A549 (cell line): ENCODE measurements at places on chromosomes 2 and 18.

- no peak for DNase-seq
Measured at GRCh38 chr18:28766721-28767120, 589.8 kb upstream of the CDH2 start.

- DNase-seq = peak; percentile 71
Measured at GRCh38 chr2:99559075-99559662, 69.4 kb upstream of the REV1 start.

- DNase-seq = no peak
Measured at GRCh38 chr18:77161383-77161782, 28.8 kb upstream of the MBP start.

DNA sequence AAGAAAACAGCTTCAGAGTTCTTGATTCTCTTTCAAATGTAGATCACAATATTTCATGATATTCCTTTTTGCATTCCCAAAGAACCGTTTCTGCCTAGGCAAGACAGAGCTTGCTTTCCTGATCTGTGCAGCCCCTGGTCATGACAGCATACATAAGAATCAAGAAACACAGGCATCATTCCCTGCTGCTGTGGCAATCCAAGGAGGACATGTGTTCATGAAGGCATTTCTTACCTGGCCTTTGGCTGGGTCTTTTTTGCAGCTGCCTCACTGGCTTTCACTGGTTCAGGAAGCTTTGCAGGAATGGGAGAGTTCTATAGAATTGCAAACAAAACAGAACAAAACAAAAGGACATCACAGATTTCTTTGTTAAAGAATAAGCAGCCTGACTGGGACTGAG is 87.6 kb upstream of the NFU1 start:
- DNase-seq = no peak

DNA sequence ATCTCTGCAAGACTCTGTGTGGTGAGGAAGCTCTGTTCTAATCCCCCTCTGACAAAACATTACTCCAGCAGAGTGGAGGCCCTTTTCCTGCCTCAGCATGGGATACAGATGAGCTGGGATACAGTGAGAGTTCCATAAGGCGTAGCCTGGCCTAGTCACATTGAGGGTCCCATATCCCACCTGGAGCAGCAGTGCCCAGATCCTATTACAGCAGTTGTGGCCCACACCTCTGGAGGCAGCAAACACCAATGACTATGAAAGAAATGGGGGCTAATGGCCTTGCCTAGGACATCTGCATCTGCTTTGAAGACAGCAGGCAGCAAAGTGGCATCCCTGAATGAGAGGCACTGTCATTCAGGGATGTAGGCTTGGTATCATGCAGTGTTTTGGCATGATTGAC is 534.5 kb downstream of the TDRD15 start:
- DNase-seq = no peak

DNA sequence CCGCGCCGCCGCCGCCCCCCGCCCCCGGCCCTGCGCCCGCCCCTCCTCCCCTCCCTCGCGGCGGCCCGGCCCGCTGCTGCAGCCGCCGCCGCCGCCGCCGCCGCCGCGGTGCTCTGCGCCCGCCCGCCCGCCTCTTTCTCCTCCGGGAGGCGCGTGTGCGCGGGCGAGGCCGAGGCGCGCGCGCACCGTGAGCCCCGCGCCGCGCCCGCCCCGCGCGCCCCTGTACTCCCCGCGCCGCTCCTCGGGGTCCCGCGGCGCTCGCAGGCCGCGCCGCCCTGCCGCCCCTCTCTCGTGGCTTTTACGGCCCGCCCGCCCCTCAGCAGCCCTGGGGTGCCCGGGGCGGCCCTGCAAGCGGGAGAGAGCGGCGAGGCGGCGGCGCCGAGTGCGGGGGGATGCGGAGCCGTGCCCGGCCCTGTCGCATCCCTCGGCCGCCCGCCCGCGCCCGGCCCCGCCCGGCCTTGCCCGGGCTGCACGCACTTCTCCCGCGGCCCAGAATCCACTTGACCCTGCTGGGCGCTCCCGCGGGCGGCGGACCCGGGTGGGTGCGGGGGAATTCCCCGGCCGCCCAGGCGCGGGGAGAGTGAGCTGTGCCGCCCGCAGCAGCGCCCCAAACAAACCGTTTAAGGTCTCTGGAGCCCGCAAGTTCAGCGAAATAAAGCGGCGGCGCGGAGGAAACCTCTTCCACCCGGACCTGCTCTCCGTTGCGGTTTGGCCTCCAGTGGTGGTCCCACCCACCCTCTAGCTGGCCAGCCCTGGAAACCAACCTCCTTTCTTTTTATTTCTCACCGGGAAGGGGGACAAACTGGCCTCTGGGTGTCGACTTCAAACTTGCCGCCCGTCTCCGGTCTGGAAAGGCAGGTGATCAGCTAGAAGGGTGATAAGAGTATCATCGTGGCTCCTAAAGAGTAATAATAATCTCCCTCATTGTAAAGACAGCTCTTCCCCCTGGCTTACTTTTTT is 37.4 kb downstream of the AFF3 start:
- no peak for DNase-seq

- no peak for DNase-seq
Measured at GRCh38 chr18:62760403-62760734, 45.0 kb downstream of the PHLPP1 start.

- no peak for DNase-seq
Measured at GRCh38 chr2:101388232-101388631, 929 bp upstream of the CREG2 start.

- no peak for DNase-seq
Measured at GRCh38 chr2:118242216-118242615, 153.9 kb downstream of the INSIG2 start.

DNA sequence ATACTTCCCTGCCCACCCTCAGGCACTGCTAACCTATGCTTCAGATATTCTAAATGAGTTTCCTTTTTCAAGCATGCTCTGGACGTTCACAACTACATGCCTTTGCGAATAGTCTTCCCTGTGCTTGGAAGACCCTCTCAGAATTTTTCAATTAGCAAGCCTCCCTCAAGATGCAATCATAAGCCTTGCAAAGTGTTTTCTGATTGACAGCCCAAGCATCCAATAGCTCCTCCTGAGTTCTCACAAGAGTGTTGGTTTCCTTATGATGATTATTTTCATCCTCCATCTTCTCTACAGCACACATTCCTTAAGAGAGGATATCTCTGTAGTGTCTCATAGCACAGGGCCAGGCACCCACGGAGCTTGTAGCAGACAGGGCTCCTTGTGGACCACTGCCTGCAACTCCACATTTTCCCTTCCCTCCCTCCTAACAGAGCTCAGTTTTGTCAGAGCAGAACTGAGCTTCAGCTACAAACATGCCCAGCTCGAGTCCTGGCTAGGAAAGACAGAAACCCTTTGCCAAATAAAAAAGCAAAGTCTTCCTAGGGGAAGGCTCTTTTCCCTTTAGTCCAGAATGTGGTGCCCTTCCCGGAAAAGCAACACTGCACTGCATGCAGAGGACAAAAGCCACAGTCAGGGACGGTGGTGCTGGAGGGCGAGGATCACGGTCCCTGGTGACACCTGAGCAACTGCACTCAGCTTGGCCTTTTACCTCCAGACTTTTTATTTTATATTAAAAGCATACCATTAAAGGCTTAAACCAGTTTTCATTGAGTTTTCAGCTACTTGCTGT is 819.8 kb upstream of the ID2 start:
- peak; percentile 24 for DNase-seq

GRCh38 chr2:941871-942270 is 8.8 kb upstream of the SNTG2 start:
- DNase-seq = no peak

- DNase-seq = no peak
Measured at GRCh38 chr18:3452750-3453539, 3.0 kb downstream of the TGIF1 start.

- peak; percentile 49 for DNase-seq
Measured at GRCh38 chr2:207530160-207531031, 634 bp downstream of the CREB1 start.

DNA sequence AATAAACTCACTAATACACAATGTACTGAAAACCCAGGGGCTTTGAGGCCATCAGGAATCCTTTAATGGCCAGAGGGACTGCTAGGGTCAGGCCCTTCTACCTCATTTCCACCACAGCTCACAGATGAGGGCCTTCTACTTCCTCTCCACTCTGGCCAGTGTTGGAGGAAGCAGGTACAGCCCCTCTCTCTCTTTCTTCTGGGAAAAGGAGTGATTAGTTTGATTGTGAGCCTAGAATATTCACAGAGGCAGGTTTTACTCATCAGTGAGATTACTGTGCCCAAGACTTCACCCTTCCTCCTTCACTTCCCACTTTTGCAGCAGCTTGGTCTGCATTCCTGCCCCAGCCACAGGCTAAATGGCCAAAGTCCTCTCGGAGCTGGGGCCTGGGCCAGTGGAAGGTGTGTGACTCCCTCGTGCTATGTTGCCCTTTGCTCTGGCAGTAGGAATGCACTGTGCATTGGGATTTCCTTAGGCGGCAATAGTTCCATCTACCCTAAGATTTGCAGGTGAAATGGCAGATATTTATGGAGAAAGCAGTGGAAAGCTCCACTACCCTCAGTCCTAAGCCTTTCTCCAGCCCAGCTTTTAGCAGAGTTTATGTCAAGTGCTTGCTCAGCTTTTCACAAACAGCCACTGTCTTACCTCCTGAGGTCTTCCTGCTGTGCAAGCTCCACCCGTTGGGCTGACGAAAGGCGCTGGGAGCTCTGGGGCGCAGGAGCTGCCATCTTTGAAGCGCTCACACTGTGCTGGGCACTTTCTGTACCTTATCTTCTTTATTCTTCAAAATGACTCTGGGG is 36.2 kb upstream of the YES1 start:
- DNase-seq = no peak

- no peak for DNase-seq
Measured at GRCh38 chr2:174013315-174013751, 48.2 kb upstream of the SP3 start.

DNA sequence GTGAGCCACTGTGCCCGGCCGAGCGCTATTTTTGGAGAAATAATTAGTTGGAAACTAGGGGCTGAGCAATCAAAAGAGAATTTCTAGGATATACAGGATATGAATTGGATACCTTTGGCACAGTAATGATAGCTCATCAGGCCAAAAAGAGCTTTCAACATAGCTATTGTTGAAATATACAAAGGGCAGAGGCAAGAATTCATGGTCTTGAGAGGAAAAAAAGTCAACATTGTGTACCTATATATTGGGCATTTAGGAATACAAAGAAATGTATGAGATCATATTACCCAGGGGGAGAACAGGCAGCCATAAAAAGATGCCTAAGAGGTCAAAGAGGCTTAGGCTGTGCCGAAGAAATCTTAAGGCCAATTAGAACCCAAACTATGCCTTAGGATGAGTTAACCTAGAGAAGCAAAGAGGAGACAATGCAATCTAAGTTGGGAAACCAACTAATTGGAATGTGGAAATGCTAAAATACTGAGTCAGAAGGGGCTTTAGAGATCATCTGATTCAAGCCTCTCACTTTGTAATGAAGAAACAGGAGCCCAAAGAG is 99.0 kb downstream of the RBBP8 start:
- DNase-seq = no peak

DNA sequence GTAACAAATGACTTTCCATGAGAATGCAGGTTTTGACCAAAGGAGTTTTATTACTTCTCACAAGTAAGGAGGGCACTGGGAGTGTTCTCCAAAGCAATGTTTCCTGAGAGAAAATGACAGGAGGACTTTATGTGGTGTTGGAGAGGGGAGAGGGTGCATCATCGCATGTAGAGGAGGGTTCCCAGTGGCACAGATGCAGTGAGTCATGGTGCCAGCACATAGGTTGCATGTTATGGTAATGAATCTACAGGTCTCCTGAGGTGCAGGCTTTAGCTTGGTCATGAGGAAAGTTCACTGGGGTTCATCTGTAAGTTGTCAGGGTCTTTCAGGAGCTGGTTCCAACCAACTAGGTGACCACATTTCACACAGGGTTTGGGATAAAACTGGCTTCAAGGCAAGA is 30.4 kb downstream of the NAT8 start:
- no peak for DNase-seq

GRCh38 chr18:11757084-11757590 is 68.1 kb downstream of the GNAL start:
- no peak for DNase-seq

GRCh38 chr2:36549165-36549574 is 48.8 kb downstream of the FEZ2 start:
- DNase-seq = no peak

DNA sequence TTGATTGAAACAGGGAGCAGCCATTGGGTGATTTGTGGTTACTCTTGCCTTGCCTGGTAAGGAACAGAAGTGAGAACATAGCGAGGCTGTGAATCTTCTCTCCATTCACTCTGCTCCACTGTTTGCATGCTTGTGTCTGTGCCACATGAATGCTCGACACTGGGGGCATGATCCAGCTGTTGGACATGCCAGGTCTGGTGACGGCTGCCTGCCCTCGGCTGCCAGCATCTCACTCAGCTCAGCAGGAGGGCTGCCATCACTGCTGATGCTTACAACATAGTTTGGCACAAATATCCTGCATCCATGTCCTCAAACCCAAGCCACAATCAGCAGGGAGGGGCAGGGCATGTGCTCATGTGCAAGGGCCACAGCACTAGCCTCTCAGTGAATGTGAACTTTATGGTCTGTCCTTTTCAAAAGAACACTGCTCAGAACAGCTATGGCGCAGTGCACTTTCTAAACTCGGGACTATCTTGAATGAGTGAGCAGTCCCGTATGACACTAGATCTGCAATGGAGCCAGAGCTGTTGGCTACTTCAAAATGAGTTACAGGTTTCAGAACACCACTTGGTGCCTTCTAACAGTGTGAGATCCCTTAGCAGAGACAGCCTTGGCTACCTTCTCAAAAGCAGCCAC is 126.3 kb downstream of the NRP2 start:
- DNase-seq = no peak

GRCh38 chr2:18991177-18992168 is 366.9 kb downstream of the OSR1 start:
- peak; percentile 86 for DNase-seq

GRCh38 chr2:182646763-182647498 is 69.1 kb upstream of the DNAJC10 start:
- no peak for DNase-seq

- no peak for DNase-seq
Measured at GRCh38 chr2:81328968-81329367, 1024.4 kb upstream of the LRRTM1 start.

DNA sequence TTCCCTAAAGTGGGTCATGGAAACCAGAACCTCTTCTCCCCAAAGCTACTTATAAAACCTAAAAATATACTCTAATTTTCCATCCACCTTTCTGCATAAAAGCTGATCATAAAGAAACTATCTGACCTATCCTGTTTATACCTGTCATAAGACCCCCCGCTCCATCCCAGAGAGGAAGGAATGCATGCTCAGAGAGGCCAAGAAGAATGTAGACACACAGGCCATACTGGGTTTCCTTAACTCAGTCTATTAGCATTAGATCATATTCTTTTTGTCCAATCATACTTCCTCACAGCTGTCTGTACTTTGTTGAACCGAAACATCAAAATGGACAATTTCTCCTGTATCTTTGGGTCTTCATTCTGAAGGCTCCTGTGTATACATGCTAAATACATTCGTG is 52.3 kb downstream of the B3GNT2 start:
- no peak for DNase-seq

GRCh38 chr18:48035556-48035860 is 105.0 kb upstream of the SMAD2 start:
- DNase-seq = no peak

- DNase-seq = peak; percentile 53
Measured at GRCh38 chr2:102753563-102754159, 8.2 kb upstream of the TMEM182 start.

- no peak for DNase-seq
Measured at GRCh38 chr18:5122272-5122671, 74.8 kb downstream of the AKAIN1 start.
